Thymus (tissue), 14 donors: ENCODE measurements at places on chromosomes 5 and 9. TPM values are rescaled to one million over a fixed set of nuclear protein-coding genes. Genes with fewer than 3 reads are reported as not detected.

The TPPP gene
- 0.24 TPM for total RNA-seq

The SERF1A gene
- 1.7 TPM for total RNA-seq

GRCh38 chr5:112914584-112914983, 7.4 kb downstream of the REEP5 start:
- H3K27me3 ChIP-seq, result no peaks in the 10 kb centered on the region
- H3K4me1 ChIP-seq, result no peaks in the 10 kb centered on the region
- no peak overlapping the region for H3K4me3 ChIP-seq
- no peak overlapping the region for H3K27ac ChIP-seq
- DNase-seq, result no peak
- H3K36me3 ChIP-seq, result peaks cover 19% of the 10 kb centered on the region

DNA sequence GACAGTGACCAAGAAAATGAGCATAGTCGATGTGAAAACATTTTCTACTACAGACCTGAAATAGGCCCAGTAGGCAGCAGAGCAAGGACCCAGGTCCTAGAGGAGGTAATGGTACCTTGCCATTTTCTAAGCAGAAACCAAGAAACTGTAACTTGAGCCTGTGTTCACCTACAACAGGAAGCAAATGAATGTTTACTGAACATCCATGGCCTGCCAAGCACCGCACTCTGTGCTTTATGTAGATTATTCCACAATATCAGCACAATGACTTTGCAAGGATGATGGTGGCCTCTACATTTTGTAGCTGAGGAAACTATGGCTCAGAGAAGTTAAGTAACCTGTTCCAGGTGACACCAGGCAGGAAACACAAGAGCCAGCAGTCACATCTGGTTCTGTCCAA, 215.3 kb downstream of the SPOCK1 start:
- DNase-seq, result no peak
- H3K27ac ChIP-seq, result no peak overlapping the region
- no peaks in the 10 kb centered on the region for H3K27me3 ChIP-seq
- H3K4me3 ChIP-seq, result no peak overlapping the region
- no peaks in the 10 kb centered on the region for H3K4me1 ChIP-seq

The ERGIC1 gene
- 57.2 TPM for total RNA-seq

DNA sequence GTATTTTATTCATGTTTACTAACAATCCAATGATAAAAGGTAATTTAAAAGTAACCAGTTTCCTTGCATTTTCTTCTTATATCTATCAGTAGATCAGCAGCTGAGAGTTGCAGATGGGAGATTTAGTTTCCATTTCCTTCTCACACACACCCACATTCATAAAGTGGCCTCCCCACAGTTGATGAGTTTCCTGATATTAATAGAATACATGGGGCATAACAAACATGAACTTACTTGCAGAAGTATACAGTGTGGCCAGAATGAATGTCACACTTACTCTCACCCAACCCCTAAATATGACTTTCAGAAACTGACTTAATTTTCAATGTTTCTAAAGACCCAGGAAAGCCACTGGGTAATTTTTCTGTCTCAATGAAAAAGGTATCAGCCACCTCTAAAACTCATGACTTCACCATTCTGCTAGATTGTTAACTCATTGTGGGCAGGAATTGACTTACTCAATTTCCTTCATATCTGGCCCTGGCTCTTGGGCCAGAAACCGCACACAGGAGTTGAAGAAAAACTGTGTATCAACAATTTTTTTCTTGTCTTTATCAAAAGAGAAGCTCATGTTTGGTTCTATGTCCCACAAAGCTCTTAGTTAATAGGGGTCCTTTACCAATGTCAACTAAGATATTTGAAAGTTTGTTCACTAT, 63.5 kb upstream of the OSMR start:
- no peak for DNase-seq
- no peaks in the 10 kb centered on the region for H3K27me3 ChIP-seq
- H3K4me3 ChIP-seq, result no peak overlapping the region
- peak overlapping the region; percentile 64 for H3K27ac ChIP-seq
- peaks cover 3% of the 10 kb centered on the region for H3K4me1 ChIP-seq

DNA sequence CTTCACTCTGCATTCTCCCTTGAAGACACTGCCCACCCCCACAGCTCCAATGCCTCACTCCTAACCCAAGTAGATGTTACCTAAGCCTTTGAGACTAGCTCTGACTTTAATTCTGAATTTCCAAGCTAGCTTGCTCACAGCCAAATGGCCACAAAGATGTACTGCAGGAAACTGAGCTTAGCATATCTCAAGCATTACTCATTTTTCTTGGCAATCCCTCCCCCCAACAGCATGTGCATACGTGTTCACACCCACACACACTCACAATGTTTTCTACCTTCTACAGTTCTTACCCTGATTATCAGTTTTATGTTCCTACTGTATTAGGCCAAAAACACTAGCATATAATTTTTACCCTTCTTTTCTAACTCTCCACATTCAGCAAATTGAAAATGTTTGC, 13.7 kb upstream of the GRIA1 start:
- H3K27ac ChIP-seq, result no peak overlapping the region
- no peaks in the 10 kb centered on the region for H3K27me3 ChIP-seq
- no peak for DNase-seq
